ENCODE measurements at places on chromosomes 4 and X.

DNA sequence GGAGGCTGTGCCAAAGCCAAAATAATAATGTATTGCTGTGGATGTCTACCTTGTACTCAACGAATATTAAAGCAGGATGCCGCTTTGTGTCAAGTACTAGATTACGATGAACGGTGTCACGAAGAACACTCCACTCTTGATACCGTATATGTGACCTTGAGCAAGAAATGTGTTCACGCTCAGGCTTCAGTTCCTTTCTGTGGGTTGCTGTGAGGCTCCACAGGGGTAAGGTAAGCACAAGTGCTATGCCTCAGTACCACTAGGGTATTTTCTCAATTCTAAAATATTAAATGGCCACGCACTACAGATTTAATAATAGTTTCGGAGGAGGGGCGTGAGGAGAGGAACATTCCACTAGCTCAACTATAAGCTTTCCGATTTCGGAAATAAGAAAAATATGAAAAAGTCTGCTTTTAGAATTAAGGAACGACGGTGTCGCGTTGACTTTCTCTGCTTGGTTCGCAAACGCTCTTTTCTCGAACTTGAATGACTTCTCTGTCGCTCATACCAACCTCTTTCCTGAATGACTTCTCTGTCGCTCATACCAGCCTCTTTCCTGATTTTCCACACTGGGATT lies 607 bp upstream of the SCOC start:
- no peak for DNase-seq

DNA sequence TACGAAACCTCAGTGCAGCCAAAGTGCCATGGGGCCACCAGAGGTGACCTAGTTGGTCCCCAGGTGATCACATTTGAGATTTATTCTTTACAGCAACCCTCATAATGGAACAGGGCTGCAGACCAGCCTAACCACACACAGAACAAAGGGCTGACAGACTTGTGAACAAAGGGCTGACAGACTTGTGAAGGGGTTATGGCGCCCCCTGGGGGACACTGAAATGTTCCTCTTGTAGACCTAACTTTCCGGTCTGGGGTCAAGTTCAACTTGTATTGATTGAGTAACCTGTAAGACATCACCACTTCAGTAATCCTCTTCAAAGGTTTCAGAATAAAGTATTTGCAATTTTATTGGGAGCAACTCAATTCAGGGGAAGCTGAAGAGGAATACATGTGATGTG lies 175.9 kb upstream of the RPS6KA3 start:
- peak; percentile 64 for DNase-seq

- no peak for DNase-seq
These were observed 111.2 kb upstream of the TMEM47 start for GRCh38 chrX:34768290-34768689.

DNA sequence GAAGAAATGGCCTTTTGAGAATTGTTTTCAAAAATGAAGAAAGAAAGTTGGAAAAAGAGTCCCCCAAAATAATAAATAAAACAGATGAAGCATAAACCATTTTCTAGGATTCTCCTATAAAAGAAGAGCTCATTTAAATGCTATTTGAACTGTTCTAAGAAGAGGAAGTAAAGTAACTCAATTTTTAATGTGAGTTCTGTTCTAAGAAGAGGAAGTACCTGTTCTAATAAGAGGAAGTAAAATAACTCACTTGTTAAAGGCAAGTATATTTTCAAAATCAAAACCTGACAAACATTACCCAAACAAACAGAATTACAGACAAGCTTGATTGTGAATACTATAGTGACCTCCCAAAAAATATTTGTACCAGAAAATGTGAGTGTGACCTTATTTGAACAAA lies 1326.3 kb downstream of the C4orf33 start:
- DNase-seq, result no peak

GRCh38 chrX:148416142-148416541 lies 84.3 kb upstream of the AFF2 start:
- no peak for DNase-seq

DNA sequence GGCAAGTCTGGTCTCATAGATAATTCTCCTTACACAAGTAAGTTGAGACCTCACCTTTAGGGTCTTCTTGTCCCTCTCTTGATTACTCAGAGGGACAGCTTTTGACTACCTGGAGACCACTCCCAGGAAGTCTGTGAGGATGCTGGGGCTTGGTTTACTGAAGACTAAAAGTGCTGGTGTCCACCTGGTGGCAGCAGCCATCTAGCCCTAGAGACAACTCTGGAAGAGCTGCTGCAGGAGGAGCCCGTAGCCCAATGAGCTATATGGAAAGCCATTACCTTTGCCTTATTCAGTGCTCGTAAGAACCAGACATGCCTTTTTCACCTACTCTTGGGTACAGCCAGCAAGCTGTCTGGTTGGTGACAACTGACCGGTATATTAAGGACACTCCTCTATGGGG lies 7.3 kb downstream of the FGFBP2 start:
- DNase-seq, result no peak

DNA sequence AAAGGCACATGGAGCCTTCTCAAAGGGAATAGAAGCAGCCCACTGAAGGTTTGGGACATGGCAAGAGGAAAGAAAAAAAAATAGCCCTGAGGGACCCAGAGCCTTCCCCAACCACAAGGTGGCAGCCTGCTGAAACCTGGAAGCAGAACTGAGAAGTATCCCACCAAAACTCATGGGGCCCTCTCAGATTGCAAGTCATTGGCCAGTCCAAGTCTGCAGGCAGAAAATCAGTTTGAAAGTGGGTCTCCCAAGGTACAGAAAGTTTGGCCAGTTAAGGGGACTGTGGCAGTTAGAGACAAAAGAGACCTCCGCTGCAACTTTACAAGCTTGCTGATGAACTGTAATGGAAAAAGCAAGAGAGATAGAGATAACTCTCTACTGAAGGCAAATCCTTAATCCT lies 155.8 kb downstream of the ANTXR2 start:
- DNase-seq, result no peak

DNA sequence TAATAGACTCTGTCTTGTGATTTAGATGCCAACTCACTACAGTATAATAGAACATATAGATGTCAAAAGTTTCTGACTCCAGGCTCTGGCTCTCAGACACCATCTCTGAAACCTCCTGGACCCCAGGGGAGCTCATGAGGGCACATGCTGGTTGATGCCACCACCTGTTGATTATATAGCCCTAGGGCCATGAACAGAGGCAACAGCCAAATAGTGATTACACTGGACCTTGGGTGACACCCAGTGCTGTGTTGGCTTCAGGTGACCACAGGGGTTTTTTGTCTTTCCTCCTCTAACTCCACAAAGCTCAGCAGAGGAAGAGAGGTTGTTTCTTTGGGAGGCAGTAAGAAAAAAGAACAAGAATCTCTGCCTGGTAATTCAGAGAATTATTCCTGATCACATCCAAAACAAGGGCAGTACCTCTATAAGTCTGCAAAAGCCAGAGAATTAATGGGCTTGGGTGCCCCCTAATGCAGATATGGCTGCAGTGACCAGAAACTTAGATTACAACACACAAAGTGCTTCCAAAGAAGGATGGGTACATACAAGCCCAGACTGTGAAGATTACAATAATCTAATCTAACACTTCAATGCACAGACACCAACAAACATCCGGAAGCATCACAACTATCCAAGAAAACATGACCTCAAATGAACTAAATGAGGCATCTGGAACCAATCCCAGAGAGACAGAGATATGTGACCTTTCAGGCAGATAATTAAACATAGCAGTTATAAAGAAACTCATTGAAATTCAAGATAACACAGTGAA lies 1920.6 kb downstream of the ARAP2 start:
- DNase-seq, result no peak

DNA sequence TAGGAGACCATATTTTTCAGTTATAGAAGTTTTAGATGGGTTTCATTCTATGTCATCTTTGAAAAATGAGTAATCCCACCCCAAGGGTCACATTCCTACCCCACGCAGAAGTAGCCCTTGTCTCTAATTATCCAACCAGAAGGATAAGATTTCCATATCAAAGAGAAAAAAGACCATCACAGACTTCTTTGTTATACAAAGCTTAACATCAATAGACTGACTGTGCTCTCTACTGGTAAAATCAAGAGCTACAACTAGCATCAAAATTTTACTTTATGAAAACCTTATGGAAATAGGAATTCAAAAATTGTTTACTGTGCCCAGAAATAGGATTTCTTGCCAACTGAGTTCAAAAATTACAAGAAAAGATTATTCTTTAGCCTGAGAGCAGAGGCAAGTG lies 24.9 kb downstream of the TNMD start:
- DNase-seq, result no peak

DNA sequence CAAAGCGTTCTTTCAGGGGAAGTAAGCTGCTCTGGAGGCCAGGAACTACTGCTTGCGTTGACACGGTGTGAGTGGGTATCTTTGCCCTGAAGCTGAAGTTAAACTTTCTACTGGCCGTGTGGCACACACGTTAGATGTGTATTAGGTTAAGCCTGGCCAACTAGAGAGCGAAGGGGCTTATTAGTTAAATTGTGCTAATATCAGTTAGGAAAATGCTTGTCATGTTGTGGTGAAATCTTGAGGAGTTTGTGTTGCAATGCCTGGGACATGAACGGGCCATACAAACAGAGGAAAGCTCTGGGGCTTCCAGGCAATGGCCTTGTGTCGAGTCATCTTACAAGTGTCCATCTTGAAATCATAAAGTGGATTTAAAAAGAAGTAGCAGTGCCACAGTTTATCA lies 62.6 kb downstream of the NSUN7 start:
- no peak for DNase-seq

DNA sequence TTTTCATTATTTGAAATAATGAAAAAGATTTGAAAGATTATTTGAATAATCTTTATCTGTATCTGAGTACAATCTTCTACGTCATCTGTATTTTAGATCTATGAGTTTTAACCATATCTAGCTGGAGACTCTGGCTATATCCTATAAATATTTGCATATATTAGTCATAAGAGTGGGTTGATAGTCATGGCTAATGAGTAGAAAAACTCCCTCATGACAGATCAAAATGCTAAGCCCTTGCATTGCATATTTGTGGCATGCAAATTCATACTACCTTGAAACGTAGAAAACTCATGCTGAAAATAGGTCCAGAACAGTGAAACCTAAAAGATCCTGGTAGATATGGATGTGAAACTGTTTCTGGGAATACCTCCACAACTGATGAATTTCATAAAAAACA lies 291.3 kb downstream of the GALNTL6 start:
- no peak for DNase-seq

- no peak for DNase-seq
These were observed 6.8 kb upstream of the CHRNA9 start for GRCh38 chr4:40328383-40328782.

GRCh38 chr4:6918338-6918737 lies 8.7 kb downstream of the TBC1D14 start:
- no peak for DNase-seq

DNA sequence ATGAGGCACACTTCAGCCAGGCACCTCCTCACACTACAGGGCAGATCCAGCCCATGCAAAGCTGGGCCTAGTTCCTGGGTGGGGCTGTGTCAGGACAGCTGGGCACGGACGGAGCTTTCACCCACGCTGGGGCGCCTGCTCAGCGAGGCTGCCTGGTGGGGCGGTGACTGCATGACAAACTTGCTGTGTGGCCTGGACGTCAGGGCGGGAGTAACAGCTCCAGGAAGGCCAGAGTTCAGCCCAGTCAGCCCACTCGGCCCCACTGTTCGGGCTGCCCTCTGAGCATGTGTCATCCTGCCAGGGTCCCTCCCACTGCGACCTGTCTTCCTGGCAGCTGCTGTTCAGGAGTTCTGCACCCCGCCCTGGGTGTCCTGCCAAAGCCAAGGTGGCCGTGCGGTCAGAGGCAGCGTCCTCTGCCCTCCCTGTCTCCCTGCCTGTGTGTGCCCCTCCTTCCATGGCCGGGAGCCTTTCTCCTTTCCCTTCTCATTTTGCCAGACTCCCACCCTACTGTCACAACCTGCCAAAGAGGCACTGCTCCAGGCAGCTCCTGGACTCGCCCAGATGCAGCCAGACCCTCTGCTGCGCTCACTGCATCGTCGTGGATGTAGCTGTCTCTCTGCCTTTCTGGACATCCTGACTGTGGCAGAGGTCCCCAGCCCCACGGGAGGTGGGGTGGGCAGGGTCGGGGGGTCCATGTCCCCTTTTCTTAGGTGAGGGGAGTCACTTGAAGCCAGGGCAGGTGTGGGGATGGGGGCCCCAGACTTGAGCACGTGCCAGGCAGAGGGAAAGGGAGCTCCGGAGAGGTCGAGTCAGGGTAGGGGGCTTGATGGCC lies 33.0 kb upstream of the KIAA0232 start:
- DNase-seq, result no peak

DNA sequence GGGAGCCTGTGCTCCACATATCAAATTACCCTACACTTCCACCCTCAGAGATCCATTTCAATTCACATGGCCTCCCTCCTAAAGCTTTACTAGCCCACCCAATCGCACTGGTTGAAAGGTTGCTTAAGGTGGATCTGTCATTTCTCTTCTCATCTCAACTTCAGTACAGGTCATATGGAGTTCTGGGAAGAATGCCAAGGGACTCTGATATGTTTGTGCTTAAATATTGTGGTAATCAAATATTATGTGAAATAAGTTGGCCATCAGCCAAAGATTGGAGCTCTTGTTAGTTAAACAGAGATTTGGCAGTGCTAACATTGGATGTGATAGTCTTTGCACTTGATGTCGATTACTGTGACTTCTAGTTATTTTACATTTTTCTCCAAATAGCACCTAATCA lies 20.5 kb downstream of the SEPTIN6 start:
- no peak for DNase-seq

- no peak for DNase-seq
These were observed 14.1 kb downstream of the GRK4 start for GRCh38 chr4:2977211-2978088.

DNA sequence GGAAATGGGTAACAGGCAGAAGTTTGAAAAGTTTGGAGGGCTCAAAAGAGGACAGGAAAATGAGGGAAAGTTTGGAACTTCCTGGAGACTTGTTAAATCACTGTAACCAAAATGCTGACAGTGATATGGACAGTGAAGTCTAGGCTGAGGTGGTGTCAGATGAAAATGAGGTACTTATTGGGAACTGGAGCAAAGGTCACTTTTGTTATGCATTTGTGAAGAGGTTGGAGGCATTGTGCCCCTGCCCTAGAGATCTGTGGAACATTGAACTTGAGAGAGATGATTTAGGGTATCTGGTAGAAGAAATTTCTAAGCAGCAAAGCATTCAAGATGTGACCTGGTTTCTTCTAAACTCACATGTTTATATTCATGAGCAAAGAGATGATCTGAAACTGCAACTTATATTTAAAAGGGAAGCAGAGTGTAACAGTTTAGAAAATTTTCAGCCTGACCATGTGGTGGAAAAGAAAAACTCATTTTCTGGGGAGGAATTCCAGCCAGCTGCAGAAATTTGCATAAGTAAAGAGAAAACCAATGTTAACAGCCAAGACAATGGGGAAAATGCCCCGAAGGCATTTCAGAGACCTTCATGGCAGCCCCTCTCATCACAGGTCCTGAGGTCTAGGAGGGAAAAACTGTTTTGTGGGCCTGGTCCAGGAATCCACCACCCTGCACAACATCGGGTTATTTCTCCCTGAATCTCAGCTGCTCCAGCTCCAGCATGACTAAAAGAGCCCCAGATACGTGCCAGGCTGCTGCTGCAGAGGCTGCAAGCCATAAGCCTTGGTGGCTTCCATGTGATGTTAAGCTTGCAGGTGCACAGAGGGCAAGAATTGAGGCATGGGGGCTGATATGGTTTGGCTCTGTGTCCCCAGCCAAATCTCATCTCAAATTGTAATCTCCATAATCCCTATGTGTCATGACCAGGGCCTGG lies 632.5 kb upstream of the GNPDA2 start:
- no peak for DNase-seq

GRCh38 chr4:42331040-42331439 lies 66.2 kb upstream of the SHISA3 start:
- DNase-seq, result no peak

Measured in stimulated activated CD8-positive, alpha-beta memory T cell treated with anti-CD3 and anti-CD28 coated beads, Interleukin-4, amount 100 ng/mL, for 1 hour (primary cell).